ENCODE measurements at places on chromosomes 7 and 10.

- DNase-seq = peak; percentile 77
Measured at GRCh38 chr7:151017953-151018420, 6.3 kb downstream of the ATG9B start.

- no peak for DNase-seq
Measured at GRCh38 chr10:133133471-133134231, 26.4 kb upstream of the KNDC1 start.

- DNase-seq = no peak
Measured at GRCh38 chr10:53387562-53387961, 615.0 kb upstream of the MBL2 start.

GRCh38 chr7:155252444-155252887, 45.2 kb upstream of the INSIG1 start:
- no peak for DNase-seq

GRCh38 chr7:133530682-133531081, 277.8 kb downstream of the EXOC4 start:
- DNase-seq = no peak

GRCh38 chr7:110762546-110763225, 328.2 kb upstream of the LRRN3 start:
- DNase-seq = no peak

DNA sequence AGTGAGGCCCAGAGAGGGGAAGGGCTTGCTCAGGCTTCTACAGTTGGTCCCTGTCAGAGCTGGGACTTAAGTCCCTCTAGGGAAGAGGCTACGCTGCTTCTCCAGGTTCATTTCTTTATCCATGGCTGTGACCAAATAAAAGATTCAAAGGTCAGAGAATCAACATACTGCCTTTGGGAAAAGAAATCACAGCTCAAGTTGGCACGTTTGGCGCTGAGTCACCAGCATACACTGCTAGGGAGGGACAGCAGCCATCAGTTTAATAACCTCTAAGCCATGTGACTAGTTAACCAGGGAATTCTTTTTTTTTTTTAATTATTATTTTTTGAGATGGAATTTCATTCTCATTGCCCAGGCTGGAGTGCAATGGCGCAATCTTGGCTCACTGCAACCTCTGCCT, 28.4 kb upstream of the CRHR2 start:
- DNase-seq = no peak

GRCh38 chr7:21939858-21940372, 5.8 kb downstream of the CDCA7L start:
- DNase-seq = no peak

DNA sequence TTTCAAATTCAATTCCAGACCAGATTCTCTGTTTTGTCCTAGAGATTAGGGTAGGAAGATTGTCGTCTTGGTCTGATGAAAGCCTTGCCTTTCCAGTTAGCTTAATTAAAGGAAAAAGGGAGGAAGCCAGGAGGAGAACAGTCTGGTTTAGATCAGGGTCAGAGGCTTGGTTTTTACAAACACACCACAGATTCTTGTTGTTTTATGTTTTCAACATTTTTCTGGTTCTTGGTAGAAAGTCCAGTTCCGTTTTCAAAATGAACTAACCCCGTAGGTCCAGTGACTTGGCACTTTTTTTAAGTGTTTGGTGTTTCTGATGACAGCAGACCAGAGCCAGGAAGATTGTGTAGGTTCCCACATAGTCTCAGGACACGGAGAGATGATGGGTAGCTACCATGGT, 167.1 kb upstream of the INHBA start:
- DNase-seq = no peak

GRCh38 chr7:157357129-157358040, 20.6 kb downstream of the DNAJB6 start:
- DNase-seq = no peak

All from activated CD4-positive, alpha-beta T cell treated with anti-CD3 and anti-CD28 coated beads, Interleukin-2, amount 10 ng/mL, durations not matched to agents 7 days and 5 days (primary cell).